ENCODE measurements at places on chromosomes 1 and 21.

DNA sequence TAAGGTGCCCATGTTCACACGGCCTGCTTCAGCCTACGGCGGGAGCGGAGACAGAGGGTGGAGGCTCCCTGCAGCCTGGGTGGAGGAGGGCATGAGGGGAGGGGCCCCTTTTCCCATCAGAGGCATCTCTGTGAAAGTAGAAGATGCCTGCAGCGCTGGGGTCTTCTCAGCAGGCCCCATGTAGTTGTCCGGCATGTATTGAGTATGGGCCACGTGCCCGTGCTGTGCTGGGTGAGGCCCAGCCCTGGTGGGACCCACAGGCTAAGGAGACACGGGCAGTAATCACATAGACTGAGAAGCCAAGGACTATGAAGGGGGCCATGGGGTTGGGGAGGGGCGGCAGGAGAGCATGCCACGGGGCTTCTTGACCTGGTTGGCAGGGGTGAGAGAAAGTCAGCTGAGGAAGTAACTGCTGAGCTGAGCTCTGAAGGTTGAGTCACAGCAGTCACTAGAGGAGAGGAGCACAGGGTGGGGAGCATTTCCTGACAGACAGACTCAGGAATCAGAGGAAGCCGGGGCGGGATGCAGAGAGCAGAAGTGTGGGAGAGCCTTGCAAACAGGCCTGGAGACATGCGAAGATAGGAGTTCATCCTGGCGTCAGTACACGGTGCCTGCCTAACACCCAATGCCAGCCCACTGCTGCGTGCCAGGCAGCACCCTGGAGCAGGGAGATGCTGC, 21.6 kb downstream of the PSEN2 start:
- peak; percentile 34 for DNase-seq

DNA sequence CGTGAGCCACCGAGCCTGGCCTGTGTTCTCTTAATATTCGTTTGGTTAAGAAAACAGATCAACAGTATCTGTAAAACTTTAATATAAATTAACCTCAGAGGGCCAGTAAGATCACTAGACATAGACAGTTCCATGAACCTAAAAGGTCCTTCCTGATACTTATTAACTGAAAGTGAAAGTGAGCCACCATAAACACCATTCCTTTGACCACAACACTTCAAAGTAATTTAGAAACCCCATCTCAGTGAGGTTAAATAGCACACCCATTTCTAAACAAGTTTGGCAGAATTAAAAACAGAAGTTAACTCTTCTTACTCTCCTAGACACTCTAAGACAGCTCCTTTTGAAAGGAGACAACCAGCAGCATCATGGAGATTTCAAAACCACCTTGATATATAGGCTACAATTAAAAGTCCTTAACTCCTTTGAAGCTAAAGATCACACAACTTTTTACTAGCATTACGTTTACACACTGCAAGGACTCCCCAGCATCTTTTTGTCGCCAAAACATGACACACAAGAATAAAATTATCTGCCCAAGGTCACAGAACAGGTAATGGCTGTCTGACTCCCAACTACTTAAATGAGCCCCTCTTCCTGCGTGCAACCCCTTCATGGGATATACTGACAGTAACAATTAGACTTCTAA, 2.2 kb downstream of the RNF19B start:
- no peak for DNase-seq

GRCh38 chr1:113201560-113201959, 128.6 kb downstream of the LRIG2 start:
- DNase-seq: no peak

- DNase-seq: no peak
These were observed 864 bp upstream of the KRTAP12-3 start for GRCh38 chr21:44656868-44657267.

DNA sequence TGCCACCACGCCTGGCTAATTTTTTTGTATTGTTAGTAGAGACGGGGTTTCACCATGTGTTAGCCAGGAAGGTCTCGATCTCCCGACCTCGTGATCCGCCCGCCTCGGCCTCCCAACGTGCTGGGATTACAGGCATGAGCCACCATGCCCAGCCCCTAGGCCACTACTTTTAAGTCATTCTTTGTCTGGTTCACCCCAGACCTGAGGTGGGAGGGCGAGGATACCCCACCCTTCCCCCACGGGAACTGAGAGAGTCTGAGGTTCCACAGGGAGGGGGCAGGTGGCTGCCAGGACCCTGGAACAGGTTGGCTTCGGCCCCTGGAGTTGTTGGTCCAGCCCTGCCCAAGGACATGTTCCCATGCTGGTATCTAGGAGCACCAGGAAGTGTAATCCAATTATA, 7.7 kb upstream of the SDC3 start:
- no peak for DNase-seq

- DNase-seq: no peak
These were observed 69.4 kb downstream of the NTPCR start for GRCh38 chr1:233019778-233020325.

- no peak for DNase-seq
These were observed 68.3 kb downstream of the CAPZB start for GRCh38 chr1:19416921-19417470.

DNA sequence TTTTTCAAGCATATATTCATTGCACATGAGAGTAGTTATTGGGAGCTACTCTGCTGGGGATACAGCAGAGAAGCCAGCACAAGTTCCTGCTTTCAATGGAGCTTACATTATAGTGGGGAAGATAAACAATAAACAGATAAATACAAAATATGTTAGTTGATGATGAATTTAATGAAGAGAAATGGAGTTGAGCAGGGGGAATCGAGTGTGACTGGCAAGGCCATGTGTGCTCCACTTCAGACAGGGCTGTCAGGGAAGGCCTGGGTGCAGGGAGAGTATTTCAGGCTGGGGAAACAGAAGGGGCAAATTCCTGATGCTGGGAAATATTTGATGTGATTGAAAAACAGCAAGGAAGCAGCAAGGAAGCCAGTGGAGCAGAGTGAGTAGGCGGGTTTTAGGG, 21.2 kb upstream of the BRDT start:
- DNase-seq: no peak

GRCh38 chr1:30058970-30059369, 664.4 kb downstream of the MATN1 start:
- DNase-seq: peak; percentile 76

- DNase-seq: no peak
These were observed 14.5 kb downstream of the AHDC1 start for GRCh38 chr1:27589441-27589840.

DNA sequence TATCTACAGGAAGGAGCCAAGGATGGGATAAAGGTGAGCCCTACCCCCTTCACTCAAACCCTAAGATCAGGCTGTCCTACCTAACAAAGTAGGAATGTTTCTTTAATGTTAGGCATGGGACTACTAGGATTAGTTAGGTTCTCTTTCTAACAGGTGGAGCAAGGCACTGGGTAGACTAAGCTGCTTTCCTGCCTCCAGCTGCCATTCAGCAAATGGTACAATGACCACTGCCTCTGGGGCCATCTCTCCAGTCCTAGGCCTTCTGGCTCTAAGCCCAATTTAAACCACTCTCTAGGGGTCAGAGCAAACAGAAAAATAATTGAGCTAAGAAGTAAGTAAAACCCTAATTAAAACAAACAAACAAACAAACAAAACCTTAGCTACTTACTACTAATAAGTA, 15.7 kb upstream of the IPO9 start:
- DNase-seq: no peak

GRCh38 chr1:23720256-23720995, 22.8 kb upstream of the ELOA start:
- DNase-seq: no peak

DNA sequence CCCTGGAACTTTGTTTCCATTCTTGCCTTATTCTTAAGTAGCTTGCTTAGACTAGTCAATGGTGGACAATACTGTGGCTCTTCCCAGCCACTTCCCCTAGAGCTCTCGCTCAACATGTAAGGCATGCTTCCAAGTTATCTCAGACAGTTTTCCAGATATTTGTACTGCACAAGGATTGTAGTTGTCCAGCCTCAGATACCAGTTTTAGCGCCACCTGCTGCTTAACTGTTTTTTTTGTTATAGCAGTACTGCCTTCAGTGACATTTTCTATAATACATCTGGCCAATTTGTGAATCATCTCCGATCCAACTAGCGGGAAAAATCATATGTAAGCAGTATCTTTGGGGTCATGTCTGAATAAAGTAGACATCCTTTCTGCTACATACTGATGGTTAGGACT, 346.7 kb upstream of the ADGRL4 start:
- peak; percentile 62 for DNase-seq

DNA sequence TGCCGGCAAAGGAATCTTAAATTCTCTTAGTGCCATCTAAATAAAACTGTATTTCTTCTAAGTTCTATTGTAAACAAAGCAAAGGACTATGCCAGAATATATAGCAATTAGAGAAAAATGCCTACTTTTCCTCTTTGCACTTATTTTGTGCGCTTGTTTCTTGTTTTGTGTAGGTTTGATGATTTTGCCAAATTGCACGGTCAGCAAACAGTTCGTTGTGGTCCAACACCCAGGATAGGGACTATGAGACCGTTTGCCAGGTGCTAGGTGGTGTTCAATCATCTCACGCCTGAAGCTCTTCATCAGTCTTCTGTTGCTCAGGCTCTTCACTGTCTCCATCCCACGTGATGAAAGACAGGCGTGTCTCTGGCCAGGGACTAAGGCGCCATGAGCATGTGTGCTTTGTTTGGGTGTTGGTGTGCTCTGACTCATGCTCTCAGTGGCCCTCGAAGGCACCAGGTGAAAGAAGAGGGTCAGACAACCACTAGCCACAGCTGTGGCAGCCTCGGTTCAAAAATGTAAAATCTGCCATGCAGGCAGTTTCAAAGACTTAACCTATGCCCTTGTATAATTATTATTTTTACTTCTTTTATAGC, 36.9 kb upstream of the KCNE1 start:
- no peak for DNase-seq

- no peak for DNase-seq
These were observed 45.1 kb upstream of the ROR1 start for GRCh38 chr1:63728611-63729226.

DNA sequence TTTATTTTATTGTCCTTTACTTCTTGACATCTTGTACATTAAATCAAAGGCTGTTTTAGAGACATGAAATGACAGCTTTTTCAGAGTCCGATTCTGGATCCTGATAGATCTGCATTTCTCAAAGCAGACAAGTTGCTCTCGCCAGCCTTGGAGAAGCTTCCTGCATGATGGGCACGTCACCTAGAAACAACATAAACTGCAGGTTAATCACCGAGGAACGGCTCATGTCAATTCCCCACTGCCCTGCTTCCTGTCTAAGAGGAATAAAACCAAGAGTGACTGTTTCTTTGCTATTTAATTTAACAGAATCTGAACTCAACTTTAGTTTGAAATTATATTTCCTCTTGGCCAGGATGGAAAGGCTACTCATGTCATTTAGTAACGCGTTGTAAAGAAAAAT, 77.0 kb downstream of the RWDD3 start:
- DNase-seq: no peak

DNA sequence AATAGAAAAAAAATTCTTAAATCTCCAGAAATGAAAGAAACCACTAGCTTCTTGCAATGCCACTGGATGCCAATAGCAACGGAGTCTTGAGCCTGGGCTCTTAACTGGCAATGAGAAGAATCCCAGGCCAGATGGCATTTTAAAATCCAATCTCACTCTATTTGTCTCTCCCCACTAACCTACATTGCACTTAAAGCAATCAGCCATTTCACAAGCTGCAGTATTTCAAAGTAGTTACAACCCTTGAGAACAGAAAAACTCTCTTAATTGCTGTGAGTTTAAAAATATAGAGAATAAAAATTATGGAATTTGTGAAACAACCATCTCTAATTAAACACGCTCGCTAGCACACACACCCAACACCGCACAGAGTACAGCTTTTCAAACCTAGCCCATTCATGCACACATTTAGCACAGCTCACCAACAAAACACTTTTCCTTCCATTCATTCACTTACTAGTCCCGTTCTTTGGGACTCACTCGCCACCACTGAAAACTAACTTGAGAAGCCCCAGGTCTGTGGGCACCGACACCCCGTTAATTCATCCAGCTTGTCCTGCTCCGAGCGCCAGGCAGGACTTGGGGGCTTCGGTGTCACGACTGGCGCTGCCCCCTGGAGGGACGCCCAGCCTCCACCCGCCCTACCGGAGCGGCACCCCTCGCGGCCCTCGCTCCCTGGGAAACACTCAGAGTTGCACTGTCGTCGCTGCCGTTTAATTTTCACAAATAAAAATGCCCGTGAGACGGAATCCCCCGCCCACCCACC, 1.0 kb downstream of the DDAH1 start:
- no peak for DNase-seq

DNA sequence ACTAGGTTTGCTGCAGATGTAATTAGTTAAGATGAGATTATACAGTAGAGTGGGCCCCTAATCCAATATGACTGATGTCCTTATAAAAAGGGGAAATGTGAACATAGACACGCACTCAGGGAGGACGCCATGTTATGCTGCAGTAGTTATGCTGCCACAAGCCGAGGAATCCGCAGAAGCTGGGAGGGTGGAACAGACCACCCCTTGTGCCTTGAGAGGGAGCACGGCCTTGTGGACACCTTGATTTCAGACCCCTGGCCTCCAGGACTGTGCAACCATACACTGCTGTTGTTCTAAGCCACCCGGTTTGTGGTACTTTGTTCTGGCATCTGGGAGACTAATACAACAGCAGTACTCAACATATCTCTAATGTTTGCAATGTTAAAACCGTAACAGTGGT, 57.9 kb upstream of the HIVEP3 start:
- DNase-seq: no peak

GRCh38 chr1:24297187-24297851, 21.8 kb upstream of the GRHL3 start:
- DNase-seq: no peak

DNA sequence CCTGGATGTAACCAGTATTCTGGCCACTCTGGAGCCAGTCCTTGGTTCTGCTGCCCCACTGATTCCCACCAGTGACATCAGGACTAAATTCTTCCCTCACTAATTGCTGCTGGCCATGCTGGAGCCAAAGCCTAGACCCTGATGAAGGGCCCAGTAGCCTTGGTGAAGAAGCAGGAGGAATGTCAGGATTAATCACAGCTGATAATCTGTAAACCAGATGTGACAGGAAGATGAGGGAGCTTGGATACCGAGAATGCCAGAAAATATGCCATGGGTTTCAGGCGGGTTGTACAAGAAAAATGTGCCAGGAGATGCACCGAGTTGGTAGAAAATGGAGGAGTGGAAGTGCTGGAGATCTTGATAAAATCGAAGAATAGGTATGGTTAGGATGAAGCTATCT, 119.0 kb upstream of the PPP2R5A start:
- no peak for DNase-seq

- DNase-seq: peak; percentile 2
These were observed 485.7 kb upstream of the BRINP3 start for GRCh38 chr1:190963321-190963720.

DNA sequence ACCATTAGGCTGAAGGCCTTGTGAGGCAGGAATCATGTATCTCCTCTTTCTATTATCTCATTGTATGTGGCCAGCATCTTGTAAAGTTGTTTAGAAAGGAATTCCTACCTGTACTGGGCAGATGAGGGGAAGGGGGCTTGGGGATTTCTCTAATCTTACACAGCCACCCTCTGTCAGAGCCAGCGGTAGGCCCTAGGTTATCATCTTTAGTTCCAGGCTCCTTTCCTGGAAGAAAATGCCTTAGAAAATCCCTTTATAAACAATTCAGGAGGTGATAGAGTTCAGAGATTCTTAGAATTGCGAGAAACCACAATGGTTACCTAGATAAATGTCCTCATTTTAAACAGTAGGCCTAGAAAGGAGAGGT, 35.2 kb downstream of the DPT start:
- DNase-seq: no peak
